RPMI7951 (cell line): ENCODE measurements at places on chromosomes 6 and 20. TPM values are rescaled to one million over a fixed set of nuclear protein-coding genes. Genes with fewer than 3 reads are reported as not detected.
A peak's percentile ranks its signal among the peaks of the same experiment; 100 is the strongest.

The RAET1L gene
- total RNA-seq = not detected in 2 replicates

The PRICKLE4 gene
- total RNA-seq = 0.12 and 0.88 TPM in 2 replicates

GRCh38 chr6:98639089-98639635 is 195.2 kb upstream of the POU3F2 start:
- DNase-seq = no peak

DNA sequence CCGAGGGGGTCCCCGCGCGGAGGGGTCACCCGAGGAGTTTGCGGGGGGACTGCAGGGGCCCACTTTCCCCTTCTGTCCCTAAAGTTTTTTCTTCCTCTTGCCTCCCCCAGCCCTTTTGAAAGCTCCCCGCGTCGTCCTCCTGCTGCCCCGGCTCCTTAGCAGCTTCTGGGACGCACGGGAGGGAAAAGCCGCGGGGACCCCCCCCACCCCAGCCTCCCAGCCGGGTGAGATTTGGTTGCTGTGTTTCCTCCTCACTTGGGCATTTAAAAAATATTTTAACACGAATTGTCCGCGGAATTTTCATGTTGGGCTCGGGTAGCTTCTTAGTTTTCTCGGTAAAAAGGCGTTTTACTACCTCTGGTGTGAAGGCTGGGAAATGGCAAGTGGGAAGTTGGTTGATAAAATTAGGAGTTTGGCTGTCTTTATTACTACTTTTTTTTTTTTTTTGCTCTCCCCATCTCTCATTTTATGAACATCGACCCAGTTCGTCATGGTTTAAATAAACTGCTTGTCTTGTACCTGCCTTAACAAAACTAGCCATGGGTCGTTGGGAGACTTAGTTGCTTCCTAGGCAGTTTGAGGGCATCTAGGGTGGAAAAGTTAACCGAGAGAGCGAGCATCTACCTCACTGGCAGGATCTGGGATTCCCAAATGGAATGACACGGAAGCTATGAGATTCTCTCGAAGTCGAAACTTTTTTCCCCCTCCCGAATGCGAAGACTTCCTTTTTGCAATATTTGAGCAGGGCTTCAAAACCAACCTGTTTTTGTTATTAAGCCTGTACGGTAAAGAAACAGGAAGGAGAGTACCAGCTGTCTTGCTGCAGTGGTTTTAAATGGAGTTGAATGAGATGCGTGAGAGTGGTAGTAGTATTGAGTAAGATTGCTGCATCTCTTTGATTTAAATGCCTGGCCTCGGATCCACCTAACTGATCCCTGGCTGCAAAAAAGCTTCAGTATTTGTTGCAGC is 868 bp downstream of the NCOA3 start:
- DNase-seq = peak; percentile 76

DNA sequence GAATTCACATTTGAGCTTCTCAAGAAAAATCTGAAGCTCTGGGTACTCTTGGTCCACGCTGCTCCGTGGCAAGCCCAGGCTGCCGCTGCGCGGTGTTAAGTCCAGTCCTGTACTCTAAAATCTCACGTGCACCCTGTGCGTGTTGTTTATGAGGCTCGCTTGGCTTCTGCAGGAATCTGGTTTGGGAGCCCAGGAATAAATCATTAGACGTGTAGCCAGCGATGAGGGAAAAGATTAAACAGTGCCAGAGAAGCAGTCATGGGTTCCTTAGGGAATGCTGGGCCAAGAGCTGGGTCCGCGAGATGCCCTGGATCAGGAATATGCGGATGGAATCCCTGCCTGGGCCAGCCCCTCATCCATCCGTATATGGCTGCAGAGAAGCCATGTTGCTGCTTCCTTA is 87.3 kb downstream of the KCNB1 start:
- no peak for DNase-seq

The LAMA5 gene
- 36.6 and 44.8 TPM in 2 replicates for total RNA-seq

The BPIFB1 gene
- total RNA-seq = not detected in 2 replicates

DNA sequence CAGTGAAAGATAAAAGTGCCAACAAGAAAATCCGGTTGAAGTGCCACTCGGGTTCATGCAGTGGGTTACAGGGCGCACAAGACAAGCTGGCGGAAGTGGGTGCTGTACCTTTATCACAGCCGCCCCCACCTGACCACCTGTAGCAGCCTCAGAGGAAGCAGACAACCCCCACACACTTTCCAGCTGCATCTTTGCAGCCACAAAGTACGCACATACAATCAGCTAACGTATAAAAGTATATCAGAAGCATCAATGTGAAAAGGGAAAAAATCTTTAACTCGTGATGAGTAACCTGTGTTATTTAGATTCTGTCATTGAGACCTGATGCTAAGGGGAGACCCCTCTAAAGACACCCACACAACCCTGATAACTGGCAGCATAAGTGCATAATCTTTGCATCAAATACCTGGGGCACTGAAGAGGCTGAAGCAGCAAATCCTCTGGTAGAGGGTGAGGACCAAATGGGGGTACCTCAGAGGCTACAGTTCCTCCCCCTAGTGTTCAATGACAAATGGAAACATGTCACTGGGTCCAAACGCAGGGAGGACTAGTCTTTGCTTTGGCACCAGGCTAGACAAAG is 22.1 kb downstream of the BACH2 start:
- no peak for DNase-seq

DNA sequence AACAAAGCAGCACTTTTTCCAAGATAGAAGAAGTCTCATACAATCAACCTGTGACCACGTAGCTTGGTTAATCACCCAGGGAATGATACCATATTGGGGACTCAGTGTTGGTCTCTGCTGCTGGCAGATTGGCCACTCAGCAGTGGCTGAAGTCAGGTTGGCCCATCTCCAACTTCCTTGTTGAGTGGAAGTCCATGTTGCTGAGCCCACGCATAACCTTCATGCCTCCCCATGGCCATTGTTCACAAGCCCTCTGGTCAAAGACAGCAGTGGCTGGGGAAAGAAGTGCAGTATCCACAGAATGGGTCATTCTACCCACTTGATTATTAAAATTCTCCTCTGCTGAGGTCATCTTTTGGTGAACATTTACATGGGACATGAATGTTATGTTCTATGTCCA is 38.5 kb downstream of the PKIB start:
- no peak for DNase-seq

- DNase-seq = peak; percentile 21
Observed at GRCh38 chr6:111087106-111087835, at the start of gene SLC16A10. Gene SLC16A10 (plus strand): TSS chr6:111087503. CDS start chr6:111087753, 250 bp downstream.

DNA sequence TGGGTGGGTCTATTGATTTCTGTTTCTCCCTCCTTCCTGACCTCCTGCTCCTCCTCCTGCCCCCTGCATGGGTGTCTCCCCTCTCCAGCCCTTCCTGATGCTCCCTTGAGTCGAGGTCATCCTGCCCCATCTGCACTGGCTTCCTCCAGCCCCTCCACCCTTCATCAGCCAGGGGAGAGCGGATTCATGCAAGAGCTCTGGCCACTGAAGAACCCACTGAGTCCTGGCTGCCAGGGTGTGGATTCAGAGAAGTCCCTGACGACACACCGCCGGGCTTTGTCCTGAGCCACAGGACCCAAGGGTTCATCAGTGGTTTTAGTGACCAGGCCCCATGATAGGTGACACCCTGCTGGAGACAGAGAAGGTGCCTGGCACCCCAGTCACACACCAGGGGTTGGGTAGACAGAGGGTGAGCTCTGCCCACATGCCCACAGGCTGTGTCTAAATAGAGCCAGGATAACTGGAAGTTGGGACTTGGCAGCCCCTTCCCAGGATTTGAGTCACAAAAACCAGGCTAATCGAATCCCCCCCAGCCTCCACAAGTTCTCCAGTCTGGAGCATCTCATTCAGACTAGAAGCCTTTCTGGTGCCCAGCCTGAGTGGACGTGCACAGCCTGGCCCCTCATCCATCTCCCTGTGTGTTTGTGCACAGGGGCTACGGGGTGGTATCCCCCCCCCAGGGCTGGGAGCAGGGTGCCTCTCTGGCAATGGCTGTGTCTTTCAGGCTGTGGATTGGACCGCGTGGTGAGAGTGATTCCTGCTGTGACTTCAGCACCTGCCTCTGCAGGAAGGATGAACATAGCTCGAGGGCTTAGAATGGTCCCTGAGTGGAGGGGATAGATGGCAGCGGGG is 1.2 kb downstream of the GFRA4 start:
- no peak for DNase-seq
